ENCODE measurements at places on chromosomes 16 and 17. TPM values are rescaled to one million over a fixed set of nuclear protein-coding genes. Genes with fewer than 3 reads are reported as not detected.

Gene CSH1
- not detected for polyA plus RNA-seq

Gene TSNAXIP1
- polyA plus RNA-seq: 0.72 TPM

DNA sequence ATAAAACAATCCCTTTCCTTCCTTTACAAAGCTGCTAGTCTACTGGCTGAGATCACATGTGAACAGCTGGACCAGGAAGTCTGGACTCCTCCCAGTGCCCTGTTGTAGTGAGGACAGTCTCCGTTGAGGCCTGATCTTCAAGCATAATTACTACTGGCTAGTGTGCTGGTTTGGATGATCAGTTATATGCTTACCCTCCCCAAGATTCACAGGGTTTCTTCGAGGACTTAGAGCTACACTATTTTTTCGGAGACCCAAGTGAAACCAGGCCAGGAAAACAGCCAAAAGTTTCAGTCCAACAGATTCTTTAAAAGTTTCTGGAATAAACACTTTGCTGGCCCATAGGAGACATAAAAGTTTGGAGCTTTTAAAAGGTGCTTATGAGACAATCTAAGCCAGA lies 194.9 kb upstream of the CDH11 start:
- no peak for DNase-seq

- no peak for DNase-seq
These were observed 12.2 kb downstream of the GALNS start for GRCh38 chr16:88844419-88845036.

GRCh38 chr17:64707050-64707591 lies 45.0 kb upstream of the SMURF2 start:
- peak; percentile 82 for DNase-seq

GRCh38 chr17:64320613-64321553 lies 57.8 kb upstream of the TEX2 start:
- DNase-seq: peak; percentile 74

Gene MILR1
- 5.4 TPM for polyA plus RNA-seq

DNA sequence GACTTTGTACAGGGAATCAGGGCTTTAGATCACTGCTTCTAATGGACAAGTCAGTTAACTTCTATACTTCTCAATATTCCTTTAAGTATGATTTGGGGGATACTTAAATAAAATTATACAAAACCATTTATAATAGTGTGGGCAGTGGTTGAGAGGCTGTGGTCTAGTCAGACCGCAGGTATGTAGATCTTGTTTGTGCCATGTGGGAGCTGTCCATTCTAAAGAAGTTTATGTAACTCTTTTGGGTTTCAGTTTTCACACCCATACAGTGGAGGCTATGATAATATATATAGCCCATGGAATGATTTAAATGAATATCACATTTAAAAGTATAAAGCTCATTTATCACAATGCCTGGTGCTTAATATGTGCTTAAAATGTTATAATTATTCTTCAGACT lies 654.3 kb upstream of the KIF2B start:
- DNase-seq: no peak

DNA sequence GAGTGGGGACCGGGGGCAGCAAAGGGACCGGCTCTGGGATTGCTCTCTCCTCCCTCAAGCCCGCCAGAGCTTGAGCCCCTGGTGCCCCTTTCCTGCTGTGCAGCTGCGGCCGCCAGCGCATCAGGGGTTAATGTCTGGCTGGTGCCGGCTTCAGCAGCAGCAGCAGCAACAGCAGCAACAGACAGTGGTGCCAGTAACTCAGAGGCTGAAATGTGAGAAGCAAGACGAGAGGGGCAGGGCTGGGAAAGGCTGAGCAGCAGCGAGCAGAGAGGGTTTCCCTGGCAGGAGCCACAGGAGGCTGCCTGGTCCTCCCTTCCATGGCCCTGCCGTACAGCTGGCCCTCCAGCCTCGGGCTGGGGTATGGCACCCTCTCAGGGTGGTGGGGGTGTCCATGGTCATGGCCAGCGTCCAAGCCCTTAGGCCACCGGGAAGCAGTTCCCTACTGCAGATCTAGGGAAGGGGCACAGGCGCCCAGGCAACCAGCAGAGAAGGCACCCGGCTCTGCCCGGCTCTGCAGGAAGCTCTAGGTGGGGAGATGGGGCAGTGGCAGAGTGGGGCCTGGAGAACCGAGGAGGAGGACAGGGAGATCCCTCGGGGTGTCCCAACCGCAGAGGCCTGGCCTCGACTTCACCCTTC lies 21.1 kb upstream of the TFAP4 start:
- DNase-seq: no peak

Gene IL32
- 1,061 TPM for polyA plus RNA-seq

Gene KRT33B
- not detected for polyA plus RNA-seq

- no peak for DNase-seq
These were observed 14.5 kb downstream of the KANSL1 start for GRCh38 chr17:46178550-46179214.

- no peak for DNase-seq
These were observed 701 bp upstream of the DPEP2 start for GRCh38 chr16:67999985-68000384.

DNA sequence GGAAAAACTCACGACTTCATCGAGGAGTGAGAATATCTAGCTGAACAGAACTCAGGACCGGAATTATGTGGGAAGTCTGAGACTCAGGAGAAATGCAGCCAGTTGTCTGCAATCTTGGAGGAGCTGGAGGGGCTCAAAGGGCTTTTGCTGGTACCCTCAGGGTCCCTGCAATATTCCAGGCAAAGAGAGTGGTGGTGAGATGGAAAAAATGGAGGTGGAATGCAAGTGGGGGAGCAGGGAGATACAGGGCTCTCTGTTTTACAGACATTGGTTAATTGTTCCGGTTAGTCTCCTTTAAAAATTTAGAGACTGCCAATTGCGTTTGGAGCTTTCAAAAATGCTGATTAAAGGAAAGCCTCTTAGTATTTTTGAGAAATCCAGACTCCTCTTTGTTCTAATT lies 18.2 kb upstream of the HP start:
- no peak for DNase-seq

Gene CD300C
- polyA plus RNA-seq: 1.1 TPM

Gene RFWD3
- 19.4 TPM for polyA plus RNA-seq

GRCh38 chr16:16175296-16175695 lies 48.0 kb downstream of the ABCC6 start:
- no peak for DNase-seq

DNA sequence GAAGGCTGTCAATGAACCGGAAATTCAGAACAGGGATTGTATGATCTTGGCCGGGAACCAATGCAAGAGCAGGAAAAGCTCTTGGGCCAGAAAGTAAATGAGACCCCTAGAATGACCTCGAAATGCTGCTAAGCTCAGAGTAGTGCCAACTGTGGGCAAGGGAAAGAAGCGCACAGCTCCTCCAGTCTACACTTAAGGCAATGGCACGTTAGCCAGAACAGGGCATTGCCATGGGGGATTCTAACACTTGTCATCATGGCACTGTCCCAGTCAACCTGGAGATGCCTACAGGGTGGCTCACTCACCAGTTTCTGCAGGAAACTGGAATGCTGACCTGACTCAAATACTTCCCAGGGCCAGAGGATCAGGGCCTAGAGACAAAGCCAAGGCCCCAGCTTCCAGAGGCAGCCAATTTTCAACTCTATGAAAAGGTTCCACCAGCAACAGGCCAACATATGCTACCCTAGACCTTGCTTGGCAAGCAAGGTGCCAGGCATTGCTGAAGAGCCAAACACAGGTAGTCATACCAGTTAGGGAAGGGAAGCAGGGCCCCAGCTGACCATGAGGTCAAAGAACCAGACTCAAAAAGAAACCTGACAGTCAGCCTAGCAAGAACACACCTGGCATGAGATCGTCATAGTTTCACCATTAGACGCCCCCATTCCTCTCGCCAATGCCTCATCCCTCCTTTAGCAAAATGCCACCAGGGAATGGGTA lies 34.9 kb downstream of the ARHGAP17 start:
- no peak for DNase-seq

Gene ABCA3
- 1.2 TPM for polyA plus RNA-seq

DNA sequence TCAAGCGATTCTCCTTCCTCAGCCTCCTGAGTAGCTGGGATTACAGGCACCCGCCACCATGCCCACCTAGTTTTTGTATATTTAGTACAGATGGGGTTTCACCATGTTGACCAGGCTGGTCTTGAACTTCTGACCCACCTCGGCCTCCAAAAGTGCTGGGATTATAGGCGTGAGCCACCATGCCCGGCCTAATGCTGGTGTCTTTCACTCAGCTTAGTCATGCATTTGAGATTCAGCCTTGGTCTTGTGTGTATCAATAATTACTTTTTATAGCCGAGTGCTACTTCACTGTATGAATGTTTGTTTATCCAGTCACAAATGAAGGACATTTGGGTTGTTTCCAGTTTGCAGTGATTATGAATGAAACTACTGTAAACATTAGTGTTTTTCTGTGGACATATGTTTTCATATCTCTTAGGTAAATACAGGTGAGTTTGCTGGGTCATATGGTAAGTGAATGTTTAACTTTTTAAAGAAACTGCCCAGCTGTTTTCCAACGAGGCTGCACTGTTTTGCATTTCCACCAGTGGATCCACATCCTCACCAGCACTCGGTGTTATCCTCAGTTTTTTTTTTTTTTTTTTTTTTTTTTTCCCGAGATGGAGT lies 11.0 kb upstream of the PLCG2 start:
- peak; percentile 84 for DNase-seq

DNA sequence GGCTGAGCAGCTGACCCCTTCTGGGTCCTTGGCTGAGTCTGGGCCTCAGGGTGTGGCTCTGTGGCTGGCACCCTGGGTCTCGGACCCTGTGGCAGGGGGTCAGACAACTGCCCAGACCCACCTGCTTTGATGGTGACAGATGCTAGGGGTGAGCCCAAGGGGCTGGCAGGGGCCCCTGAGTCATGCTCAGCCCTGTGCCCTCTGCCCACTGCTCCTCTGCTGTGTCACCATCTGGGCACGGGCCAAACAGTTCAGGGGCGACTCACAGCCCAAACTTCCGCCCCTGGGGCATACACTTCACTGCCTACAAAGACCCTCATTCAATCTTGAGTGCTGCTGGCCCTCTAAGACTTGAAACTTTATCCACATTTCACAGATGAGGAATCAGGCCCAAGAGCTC lies 5.7 kb downstream of the ADGRG1 start:
- DNase-seq: no peak

- DNase-seq: no peak
These were observed 123.4 kb upstream of the CACNG3 start for GRCh38 chr16:24132797-24133155.

DNA sequence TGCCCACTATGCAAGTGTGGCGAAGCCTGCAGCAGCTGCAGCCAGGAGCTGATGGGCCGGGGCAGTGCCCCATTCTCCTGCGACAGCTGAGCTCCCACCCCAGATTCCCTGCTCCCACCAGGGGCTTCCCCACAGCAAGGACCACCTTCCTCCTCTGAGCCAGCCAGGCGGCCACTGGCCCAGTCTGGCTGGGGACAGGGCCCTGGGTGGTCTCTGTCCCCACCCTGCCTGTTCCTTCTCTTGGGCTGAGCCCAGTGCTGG lies 5.6 kb upstream of the NPTX1 start:
- DNase-seq: no peak

Gene CNGB1
- polyA plus RNA-seq: 1.7 TPM

GRCh38 chr16:8109510-8110369 lies 480.6 kb downstream of the TMEM114 start:
- DNase-seq: no peak

DNA sequence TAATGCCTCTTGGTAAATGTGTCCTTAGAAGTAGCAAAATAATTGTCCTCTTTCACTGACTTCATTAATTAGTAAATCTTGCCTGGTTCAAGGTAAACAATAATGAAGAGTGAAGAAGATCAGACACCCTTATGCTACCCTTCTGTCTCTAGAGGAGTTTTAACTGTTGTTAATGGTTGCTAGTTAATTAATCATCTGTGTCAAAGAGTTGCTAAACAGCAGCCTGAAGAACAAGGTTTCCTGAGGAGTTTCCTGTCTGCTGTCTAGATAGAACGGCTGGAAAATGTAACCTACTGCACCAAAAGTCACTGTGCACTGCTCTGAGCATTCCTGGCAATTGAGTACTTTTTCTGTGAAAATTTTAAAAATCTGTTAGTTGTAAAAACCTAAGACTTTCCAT lies 131.3 kb downstream of the NLK start:
- DNase-seq: no peak

- DNase-seq: no peak
These were observed 43.7 kb downstream of the IL21R start for GRCh38 chr16:27445502-27446175.

Gene GRAP
- 5.9 TPM for polyA plus RNA-seq

DNA sequence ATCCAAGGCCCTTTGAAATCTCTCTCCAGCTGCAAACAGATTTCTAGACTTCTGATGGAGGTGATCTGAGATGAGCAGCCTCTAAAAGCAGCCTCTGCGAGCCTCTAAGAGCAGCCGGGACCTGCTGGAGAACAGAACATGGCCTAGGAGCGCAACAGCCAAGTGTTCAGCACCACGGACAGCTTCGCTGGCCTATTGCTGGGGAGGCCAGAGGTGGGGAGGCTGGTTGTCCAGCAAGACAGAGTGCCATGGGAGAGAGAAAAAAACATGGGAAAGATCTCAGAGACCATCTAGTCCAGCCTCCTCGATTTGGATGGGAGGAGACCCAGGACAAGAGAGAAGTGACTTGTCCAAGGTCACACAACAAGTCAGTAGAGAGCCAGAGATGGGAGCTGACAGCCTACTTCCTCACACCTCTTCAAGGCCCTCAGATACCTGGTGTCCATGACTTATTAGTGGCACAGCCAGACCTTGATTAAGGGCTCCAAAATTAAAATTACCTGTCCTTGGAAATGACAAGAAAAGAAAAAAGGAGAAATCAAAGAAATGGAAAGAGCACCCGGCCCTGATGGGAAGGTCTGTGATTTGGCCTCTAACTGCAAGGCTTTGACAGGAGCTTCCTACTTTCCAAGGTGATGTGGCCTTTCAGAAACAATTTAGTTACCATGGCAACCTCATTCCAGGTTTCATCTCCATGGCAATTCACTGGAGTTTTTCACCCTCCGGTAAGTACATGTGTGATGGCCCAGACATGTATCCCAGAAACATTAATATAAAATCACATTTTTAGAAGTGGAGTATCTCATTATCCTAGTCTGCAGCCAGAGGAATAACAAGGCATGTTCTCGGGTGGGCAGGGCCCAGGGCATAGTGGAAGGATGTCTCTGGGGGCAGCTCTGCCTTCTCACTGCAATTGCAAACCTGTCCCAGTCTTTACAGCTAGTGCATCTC lies 14.5 kb downstream of the RPRML start:
- no peak for DNase-seq

Gene TP53
- 51.8 TPM for polyA plus RNA-seq

GRCh38 chr17:27535975-27536374 lies 79.7 kb downstream of the KSR1 start:
- DNase-seq: no peak
